ENCODE measurements at places on chromosomes 2 and 18.
A peak's percentile ranks its signal among the peaks of the same experiment; 100 is the strongest.

GRCh38 chr2:54106631-54107454 lies 8.6 kb upstream of the ACYP2 start:
- peak; percentile 32 for DNase-seq

- no peak for DNase-seq
Measured at GRCh38 chr2:215825707-215826106, 187.6 kb downstream of the MREG start.

- DNase-seq = no peak
Measured at GRCh38 chr2:240619506-240620148, 5.7 kb upstream of the GPR35 start.

GRCh38 chr2:148959745-148960144 lies 78.8 kb upstream of the LYPD6B start:
- no peak for DNase-seq

DNA sequence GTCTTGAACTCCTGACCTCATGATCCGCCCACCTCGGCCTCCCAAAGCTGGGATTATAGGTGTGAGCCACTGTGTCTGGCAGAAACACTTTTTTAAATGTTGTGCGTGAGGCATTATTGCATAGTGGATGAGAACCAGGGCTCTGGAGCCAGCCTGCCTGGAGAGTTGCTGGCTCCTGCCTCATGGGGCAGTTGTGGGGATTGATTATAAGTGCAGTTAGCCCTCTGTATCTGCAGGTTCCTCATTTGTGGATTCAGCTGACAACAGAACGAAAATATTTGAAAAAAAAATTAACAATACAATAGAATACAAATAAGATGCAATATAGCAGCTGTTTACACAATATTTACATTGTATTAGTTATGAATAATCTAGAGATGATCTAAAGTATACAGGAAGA lies 129.4 kb upstream of the EML6 start:
- no peak for DNase-seq

- DNase-seq = no peak
Measured at GRCh38 chr2:99856119-99856518, 286.3 kb downstream of the AFF3 start.

- no peak for DNase-seq
Measured at GRCh38 chr2:138035608-138036217, 71.4 kb downstream of the HNMT start.

DNA sequence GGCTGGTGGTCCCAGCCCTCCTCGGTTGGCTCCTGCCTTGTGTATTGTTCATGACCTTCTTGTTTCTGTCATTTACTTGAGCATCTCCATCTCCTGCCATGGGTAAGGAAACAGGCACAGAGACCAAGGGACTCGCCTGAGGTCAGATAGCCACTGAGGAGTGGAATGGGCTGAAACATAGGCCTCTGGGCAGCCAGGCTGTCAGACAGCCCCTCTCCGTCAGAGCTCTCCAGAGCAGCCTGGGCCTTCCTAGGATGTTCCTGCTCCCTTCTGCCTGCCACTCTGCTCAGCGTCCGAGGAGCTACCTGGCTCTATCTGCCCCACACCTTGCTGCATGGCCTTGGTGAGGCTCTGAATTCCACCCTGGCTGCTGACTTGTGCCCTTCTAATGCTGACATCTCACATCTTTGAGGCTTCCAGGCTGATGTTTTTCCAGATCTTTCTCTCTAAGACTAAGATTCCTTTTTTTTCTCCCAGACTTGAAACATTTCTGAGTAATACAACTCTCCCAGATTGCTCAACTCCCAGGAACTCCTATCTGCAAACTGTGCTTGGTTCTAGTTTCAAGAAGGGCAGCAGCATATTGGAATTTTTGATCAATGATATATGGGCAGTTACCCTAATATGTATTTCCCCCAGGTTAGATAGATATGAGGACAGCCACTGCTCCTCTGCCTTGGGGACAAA lies 67.7 kb downstream of the MCFD2 start:
- no peak for DNase-seq

DNA sequence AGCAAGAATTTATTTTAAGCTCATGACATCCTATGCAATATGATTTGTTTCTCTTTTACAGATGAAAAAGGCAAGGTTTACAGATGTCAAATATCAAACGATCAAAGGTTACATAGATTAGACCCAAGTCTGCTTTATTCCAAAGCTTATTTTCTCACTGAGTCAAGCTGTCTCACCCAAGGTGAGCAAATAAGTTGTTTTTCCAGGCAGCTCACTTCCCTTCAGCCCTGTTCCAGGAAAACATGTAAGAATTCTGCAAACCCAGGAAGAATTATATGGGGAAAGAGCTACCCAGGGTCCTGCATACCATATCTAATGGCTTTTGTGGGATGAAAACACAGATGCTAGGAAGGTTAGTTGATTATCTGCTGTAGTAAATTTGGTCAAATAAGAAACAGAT lies 57.7 kb upstream of the SCN9A start:
- no peak for DNase-seq

GRCh38 chr2:26144031-26144430 lies 28.9 kb upstream of the GAREM2 start:
- DNase-seq = no peak

Measured in upper lobe of left lung (tissue), 6 donors.